ENCODE measurements at places on chromosomes 7 and 10. TPM values are rescaled to one million over a fixed set of nuclear protein-coding genes. Genes with fewer than 3 reads are reported as not detected.

- DNase-seq = no peak
Observed at GRCh38 chr7:133059263-133059662, 22.6 kb downstream of the CHCHD3 start.

GRCh38 chr7:93194386-93194785, 31.9 kb downstream of the HEPACAM2 start:
- no peak for DNase-seq

GRCh38 chr7:143280566-143280965, 4.2 kb upstream of the TMEM139 start:
- no peak for DNase-seq

DNA sequence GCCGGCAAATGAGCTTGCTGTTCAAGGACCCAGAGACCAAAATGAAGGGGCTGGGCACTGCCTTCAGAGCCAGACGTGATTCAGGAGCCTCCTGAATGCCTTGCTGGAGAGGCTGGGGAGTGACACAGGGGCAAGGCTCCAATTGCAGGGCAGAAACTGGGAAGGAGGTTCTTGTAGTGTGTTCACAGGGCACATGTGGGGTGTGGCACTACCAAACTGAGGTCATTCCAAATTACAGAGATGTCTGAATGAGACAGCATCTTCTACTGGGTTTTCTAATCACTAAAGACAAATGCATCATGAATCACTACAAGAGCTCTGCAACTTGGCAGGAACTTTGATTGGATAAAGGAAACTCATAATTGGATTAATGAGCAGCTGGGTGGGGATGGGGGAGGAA, 17.8 kb downstream of the CRTAC1 start:
- DNase-seq = no peak

Gene DUSP5
- polyA plus RNA-seq = 9.2 TPM

DNA sequence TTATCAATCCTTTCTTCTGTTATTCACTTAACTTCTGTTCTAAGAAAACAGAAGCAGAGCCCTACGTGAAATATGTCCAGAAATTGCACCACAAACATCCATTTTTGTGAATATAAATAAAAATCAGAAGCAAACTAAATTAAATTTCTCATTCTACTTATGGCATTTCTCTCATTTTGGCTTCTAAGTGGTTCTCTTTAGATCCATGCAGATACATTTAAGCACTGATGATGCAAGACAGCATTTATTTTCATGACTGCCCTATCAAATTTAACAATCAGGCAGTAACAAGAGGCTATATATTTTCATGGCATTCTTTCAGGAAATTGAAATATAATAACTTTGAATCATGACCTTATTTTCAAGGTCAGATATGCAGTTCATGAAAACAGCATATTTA, 1049.6 kb downstream of the GRM8 start:
- DNase-seq = no peak

Gene JMJD1C
- polyA plus RNA-seq = 119 TPM
